Neural progenitor cell (in vitro differentiated cells): ENCODE measurements at places on chromosomes 4 and X.

GRCh38 chr4:129335818-129336217 is 239.9 kb downstream of the C4orf33 start:
- DNase-seq: peak; percentile 39

GRCh38 chrX:49754233-49754857 is 58.6 kb upstream of the PAGE1 start:
- peak; percentile 72 for DNase-seq

DNA sequence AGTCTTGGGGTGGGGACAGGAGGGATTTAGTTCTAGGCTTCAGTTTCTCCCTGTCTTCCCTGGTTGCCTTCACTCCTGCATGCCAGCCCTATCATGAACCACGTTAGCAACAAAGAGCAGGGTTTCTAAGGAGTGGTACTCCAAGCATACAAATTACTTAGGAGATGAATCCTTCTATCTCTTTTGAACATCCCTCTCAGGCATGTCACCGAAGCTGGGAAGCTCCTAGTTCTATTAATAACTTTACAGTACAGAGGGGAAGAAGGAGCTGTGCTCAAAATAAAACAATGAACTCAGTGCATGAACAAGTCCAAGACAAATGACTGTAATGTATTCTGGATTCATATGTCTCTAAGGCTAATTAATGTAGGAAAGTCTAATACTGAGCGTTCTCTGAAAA is 450.6 kb upstream of the RASGEF1B start:
- no peak for DNase-seq

GRCh38 chr4:42478946-42479345 is 81.7 kb downstream of the SHISA3 start:
- DNase-seq: no peak

- DNase-seq: no peak
Measured at GRCh38 chr4:8326206-8326605, 56.7 kb downstream of the HTRA3 start.

DNA sequence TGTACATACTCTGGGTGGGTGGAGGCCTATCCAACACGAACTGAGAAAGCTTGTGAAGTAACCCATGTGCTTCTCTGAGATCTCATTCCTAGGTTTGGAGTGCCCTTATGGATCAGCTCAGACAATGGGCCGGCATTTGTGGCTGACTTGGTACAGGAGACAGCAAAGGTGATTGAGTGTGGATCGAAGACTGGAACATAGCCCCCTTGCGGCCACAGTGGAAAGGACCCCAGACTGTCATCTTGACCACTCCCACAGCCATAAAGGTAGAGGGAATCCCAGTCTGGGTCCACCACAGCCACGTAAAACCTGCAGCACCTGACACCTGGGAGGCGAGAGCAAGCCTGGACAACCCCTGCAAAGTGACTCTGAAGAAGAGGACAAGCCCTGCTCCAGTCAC is 598.0 kb upstream of the AADAT start:
- DNase-seq: no peak

DNA sequence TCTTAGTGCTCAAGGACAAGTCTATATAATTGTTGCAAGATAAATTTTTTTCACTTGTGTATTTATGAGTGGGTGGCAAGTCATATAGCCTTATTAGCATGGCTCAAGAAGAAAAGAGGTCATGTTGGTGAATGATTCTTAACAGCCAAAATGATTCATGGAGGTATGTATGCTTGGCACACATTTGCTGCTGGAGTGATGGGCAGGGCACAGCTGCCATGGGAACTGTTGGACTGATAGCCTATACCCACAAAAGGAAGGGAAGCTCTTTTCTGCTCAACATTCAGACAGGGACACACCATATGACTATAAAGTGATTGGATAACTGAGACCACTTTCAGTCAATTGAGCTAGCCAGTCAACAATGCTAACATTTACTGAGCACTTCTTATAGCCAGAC is 46.8 kb upstream of the PITX2 start:
- DNase-seq: no peak

DNA sequence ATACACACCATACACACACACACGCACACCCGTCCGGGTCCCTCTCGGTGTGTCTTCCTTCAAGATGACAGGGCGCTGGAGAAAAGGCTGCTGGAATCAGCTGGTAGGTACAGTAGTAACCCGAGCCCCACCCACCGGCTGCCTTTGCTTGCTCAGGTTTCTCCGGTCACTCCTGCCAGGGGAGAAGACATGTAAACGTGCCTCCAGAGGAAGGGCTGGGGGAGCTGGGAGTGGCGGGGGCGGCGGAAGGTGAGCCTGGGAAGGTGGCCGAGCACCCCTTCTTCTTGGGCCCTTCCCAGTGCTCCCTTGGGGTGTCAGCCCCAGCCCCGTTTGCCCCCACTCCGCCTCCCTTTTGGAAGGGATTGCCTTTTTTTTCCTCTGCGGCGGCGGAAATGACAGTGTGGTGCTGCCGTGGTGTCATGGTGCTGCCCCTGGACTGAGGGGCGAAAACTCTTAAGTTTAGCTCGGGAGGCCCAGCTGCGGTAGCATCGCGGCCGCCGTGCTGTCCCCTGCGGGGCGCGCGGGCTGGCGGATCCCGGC is at the start of gene MID2:
TSS of gene MID2 (plus strand) at position 169 of the 540 bp plus-strand sequence. CDS start 561 bp downstream, outside the sequence.
- peak; percentile 59 for DNase-seq

DNA sequence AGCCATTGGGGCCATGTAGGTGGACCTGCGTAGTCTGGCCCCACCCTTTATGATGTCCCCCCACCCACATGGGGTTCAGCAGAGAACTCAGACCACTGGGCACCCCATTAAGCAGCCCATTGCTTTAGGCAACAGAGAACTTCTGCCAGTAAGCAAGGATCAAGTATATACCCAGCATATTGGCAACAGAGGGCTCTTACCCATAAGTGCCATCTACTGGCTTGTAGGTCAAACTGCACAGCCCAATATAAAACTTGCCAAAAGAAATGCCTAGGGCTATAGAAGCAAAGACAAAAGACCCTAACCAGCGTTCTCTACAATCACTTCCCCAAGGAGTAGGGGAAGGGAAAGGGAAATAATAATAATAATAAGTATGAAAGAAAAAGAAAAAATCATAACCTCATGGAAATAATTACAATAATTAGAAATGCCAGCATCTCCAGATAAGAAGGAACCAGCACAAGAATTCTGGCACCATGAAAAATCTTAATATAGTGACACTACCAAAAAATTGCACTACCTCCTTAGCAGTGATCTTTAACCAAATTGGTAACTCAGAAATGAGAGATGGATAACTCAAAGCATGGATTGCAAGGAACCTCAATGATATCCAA is 1090.7 kb downstream of the FAT4 start:
- peak; percentile 47 for DNase-seq

DNA sequence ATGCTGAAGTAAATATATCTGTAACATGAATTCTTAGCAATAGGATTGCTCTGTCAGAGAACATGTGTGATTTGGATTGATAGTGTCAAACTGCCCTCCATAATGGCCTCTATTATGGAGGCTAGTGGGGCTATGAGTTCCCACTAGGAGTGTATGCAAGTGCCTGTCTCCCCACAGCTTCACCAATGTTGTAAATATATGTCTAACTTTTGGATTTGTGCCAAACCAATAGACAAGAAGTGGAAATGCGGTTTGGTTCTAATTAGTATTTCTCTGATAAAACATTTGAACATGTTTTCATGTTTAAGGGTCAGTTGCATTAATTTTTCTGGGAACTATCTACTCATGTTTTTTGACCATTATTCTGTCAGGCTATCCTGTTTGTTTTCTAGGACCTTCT is 28.1 kb downstream of the GPAT3 start:
- DNase-seq: no peak

- no peak for DNase-seq
Measured at GRCh38 chr4:112184438-112184837, 39.2 kb downstream of the FAM241A start.

DNA sequence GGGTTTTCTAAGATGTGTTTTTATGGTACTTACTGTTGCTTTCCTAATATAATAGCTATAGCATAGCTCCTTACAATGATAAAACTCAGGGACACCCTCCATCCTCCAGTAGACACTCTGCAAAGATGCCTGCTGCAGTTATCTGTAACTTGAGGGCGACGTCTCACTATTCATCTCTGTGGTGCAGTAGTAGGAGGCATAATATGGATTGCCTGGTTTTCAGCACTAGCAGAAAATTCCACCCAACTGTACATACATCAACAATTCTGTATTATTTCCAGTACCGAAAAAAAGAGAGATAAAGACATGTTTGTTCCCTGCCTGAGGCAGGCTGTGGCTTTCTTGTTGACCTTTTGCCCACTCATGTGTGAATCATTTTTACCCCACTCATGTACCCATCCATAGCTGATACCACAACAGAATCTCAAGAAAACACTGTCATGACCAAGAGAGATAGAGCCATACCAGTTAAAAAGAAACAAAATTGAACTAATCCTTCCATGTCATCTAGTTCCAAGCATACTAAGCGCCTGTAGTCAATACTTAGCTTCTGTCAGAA is 220.1 kb downstream of the RAB28 start:
- DNase-seq: no peak

GRCh38 chr4:146202665-146203064 is 11.7 kb upstream of the REELD1 start:
- no peak for DNase-seq

GRCh38 chr4:113645771-113646441 is 115.6 kb downstream of the CAMK2D start:
- peak; percentile 11 for DNase-seq

DNA sequence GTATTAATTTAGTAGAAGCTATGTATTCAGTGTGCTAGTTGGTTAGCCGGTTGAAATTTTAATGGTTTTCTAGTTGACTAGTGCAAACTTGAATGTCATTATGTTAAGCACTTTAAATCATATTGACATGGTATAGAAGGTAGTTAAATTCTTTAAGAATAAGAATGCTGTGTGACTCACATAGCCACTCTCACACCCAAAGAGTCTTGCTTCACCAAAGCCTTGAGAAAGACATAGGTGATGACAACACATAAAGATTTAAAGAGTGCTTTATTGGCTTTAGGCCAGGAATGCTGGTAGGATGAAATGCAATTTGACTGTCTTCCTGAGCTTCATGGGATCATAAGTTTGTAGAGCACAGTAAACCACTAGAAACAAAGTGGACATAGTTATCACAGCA is 85.3 kb downstream of the DCAF8L2 start:
- no peak for DNase-seq

DNA sequence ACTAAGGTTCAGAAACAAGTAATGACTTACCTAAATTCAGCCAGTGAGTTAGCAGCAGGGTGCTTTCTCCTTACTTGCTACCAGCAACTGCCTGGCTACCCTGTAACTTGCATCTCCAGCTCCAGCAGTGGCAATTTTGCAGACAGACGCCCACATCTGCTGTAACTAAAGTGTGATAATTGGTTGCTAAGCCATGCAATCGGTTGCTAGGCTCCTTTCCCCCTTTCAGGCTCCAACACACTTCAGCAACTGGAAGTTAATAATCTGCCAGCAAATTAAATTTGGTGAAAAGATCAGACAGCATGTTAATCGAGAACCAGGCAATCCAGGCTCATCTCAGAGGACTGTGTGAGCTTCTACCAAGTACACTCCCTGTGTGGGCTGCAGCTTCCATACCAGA is 24.2 kb upstream of the ARHGEF9 start:
- no peak for DNase-seq

DNA sequence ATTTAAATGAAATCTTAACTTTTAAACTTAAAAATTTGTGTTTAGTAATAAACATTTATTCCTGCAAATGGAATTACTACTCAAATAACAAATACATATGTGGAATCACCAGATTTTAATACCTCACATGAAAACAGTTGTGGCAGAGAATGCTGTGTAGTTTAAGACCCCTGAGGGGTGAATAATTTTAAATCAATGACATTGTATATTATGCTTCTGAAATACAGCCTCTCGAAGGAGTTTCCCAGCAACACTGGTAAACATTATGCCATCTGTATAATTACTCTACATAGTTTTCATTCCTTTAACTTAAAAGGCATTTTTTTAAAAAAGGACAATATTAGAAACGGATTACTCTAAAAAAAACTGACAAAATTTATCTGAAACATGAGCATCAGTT is 2313.3 kb downstream of the ARAP2 start:
- no peak for DNase-seq

DNA sequence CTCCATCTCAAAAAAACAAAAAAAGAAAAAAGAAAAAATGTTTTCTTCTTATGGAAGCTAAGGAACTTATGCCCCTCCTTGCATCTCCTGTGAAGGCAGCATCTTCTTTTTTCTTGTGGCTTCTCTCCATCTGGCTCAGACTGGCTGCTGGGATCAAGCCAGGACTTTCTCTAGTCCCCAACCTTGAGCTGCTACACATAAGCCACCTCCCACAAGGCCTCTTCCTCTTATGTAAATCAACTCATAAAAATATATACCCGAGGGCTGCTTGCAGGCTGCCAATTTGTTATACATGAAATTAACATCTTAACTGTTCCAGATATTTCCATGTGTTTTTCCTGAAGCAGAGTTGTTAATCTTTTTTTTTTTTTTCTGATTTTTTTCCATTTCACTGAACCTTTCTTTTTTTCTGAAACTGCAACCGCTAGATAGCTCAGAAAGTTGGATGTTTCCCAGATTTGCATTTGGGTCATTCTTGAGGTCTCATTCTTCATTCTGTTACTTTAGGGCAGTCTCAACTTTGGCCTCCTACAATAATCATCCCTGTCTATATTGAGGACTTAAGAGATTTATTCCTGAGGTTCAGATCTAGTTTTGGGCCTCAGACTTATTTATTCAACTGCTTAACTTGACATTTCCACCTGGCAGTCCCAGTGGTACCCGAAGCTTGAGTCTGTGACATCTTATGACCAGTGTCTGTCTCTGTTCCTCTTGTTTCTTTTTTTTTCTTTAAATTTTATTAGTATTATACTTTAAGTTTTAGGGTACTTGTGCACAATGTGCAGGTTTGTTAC is 10.3 kb downstream of the SNX25 start:
- DNase-seq: no peak

- no peak for DNase-seq
Measured at GRCh38 chr4:113908829-113909228, 70.6 kb downstream of the ARSJ start.

DNA sequence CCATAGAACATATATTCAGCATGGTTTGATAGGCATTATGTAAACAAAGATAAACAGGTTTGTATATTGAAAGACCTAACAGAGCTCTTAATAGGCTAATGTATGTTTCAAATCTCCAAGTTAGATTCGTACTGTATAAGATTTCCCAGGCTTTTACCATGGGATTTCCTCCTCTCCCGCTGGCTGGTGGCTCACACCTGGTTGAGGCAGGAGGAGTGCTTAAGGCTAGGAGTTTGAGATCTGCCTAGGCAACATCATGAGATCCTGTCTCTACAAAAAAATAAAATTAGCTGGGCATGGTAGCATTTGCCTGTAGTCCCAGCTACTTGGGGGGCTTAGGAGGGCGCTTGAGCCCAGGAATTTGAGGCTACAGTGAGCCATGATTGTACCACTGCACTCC is 5.4 kb downstream of the CPE start:
- no peak for DNase-seq

GRCh38 chrX:112643721-112644120 is 36.0 kb downstream of the LHFPL1 start:
- DNase-seq: no peak

GRCh38 chrX:19626230-19626629 is 110.9 kb upstream of the MAP3K15 start:
- no peak for DNase-seq
